ENCODE measurements at places on chromosomes 2 and 18.

DNA sequence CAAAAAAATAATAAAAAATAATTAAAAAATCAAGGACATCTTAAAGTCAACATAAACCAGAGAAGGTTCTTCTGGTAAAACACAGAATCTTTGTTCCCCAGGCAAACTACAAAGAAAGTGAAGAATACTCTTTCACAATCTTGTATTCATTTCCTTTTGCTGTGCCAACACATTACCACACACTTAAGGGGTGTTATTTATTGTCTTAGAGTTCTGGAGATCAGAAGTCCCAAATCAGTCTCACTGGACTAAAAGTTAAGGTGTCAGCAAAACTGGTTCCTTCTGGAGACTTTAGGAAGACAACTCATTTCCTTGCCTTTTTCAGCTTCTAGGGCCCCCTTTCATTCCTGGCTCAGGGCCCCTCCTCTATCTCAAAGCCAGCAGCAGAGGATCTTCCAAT is 12.2 kb upstream of the CAB39 start:
- no peak for DNase-seq

GRCh38 chr2:75053484-75054112 is 95.2 kb downstream of the POLE4 start:
- no peak for DNase-seq

- no peak for DNase-seq
Measured at GRCh38 chr2:206863716-206864115, 75.6 kb upstream of the CPO start.

GRCh38 chr2:2263196-2263829 is 67.8 kb downstream of the MYT1L start:
- DNase-seq: no peak

GRCh38 chr18:63562284-63562683 is 20.1 kb downstream of the SERPINB12 start:
- DNase-seq: no peak
